ENCODE measurements at places on chromosomes 16 and 17.

DNA sequence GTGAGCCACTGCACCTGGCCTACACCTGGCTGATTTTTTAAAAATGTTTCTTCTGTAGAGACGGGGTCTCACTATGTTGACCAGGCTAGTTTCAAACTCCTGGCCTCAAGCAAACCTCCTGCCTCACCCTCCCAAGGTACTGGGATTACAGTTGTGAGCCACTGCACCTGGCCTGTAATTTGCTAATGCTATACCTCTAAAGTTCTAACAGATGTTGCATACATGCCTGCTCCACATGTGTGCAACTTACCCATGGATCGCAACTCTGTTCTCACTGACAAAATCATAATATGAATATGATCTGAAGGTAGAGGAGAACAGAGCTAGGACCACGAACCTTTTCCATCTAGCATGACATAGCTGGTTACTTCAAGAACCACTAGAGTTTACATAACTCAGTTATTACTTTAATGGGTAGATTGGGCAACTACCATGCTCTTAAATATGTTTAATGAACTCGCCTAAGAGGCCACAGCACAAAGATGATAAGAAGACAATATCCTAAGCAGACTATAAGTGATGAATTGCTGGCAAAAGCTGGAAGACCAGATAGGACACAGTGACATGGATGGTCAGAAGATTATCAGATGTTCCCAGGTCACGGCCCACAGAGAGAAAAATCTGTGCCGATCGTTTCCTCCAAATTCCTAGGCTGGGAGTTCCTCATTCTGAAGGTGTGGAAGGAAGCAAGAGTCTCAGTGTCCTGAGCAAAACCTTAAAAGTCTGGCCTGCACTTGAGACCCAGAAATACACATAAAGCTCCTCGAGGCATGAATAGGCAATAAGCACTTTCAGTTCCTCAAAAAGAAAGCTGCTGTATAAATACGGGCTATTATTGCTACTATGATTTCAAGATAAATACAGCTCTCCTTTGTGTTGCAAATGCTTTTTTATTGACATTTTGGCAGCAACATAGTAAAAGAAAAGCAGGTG, 53.6 kb upstream of the ICAM2 start:
- no peak for DNase-seq

GRCh38 chr16:85768199-85768598, 17.3 kb upstream of the C16orf74 start:
- no peak for DNase-seq

GRCh38 chr16:58422809-58423208, 30.5 kb downstream of the GINS3 start:
- no peak for DNase-seq

DNA sequence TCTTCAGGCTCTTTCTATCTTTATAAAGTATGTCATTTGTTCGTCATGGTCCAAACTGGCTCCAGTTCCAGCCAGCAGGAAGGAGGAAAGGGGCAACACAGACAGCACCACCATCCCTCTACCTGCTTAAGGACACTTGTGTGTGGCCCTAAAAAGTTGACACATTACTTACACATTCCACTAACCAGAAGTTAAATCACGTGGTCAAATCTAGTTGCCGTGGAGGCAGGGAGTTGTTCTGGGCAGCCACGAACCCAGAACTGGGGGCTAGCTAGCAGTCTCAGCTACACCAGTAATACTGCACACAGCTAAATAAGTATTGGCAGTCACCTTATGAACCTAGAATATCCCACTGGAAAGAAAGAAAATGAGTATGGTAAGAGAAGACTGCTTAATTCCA, 104.2 kb downstream of the SNX11 start:
- DNase-seq = no peak

GRCh38 chr16:88003316-88003715, 52.1 kb downstream of the BANP start:
- DNase-seq = no peak

DNA sequence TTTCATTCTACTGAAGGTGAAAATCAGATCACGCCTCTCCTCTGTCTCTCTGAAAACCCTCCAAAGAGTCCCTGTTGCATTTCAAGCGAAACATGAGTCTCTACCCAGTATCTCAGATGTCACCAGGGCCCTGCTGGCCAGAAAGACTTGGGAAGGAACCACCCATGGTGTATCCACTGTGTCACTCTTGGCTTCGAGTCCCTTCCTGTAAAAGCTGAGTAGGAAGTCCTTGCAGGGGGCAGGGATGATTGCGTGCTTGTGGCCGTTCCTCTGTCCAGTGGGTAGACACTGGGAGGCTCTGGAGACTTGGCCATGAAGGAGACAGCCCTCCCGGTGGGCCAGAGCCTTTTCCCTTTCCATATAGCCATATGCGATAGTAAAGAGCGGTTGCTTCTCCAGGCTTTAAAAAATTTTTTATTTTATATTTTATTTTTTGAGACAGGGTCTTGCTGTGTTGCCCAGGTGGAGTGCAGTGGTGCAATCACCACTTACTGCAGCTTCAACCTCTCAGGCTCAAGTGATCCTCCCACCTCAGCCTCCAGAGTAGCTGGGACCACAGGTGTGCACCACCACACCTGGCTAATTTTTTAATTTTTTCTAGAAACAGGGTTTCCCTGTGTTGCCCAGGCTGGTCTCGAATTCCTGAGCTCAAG, 19.0 kb upstream of the RMI2 start:
- no peak for DNase-seq

DNA sequence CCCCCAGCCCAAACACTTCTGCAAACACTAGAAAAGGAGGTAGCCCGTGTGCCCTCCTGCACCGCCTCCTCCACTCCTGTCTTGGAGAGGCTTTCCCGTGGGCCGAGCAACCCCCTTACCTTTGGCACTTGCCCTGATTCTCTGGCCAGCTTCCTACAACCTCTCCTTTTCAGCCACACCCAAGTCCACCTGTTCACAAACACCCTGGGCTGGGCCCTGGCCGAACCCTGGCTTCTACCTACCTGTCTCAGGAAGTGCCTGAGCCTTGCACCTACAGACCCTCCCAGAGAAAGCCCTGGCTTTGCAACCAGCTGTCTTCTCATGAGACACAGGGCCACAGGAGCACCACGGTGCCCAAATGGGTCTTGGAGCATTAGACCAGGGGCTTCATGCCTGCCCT, 2.0 kb upstream of the ANTKMT start:
- no peak for DNase-seq

GRCh38 chr16:14399378-14400284, 230.4 kb downstream of the PARN start:
- no peak for DNase-seq

GRCh38 chr16:3798838-3799237, 81.5 kb upstream of the TRAP1 start:
- DNase-seq = no peak

DNA sequence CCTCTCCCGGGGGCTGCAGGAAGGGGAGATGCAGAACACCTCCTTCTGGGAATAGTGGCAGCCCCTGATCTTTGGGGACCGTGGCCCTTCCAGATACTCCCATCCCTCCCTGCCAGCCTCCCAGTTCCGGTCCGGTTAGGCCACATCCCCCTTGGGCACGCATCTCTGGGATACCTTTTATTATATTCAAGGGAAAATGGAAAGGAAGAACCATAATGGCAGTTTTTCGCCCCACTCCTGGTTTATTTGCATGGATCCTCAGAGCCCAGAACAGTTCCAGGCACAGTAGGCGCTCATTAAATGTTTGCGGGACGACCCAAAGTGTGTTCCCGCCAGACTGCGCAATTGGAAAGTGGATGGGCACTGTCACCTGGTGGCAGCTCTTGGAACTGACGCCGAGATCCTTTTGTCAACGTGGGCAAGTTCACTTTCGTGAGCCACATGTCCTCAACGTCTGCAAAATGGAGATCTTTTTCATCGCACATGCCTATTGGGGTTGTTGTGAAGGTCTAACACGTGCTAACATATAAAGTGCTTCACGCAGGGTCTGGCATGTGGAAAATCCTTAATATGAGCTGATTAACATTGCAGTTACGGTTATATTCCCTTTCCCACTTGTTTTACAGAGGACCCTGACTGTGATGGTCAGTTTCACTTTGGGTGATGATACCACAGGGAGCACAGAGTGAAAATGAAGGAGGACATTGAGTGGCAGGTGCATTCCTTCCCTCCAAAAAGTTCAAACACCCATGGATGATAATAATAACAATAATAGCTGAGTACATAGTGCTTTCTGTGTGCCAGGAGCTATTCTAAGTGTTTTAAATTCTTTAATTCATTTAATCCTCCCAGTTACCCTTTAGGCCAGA, 1.7 kb upstream of the GPRC5B start:
- DNase-seq = no peak
